ENCODE measurements at places on chromosomes 2 and 18.

DNA sequence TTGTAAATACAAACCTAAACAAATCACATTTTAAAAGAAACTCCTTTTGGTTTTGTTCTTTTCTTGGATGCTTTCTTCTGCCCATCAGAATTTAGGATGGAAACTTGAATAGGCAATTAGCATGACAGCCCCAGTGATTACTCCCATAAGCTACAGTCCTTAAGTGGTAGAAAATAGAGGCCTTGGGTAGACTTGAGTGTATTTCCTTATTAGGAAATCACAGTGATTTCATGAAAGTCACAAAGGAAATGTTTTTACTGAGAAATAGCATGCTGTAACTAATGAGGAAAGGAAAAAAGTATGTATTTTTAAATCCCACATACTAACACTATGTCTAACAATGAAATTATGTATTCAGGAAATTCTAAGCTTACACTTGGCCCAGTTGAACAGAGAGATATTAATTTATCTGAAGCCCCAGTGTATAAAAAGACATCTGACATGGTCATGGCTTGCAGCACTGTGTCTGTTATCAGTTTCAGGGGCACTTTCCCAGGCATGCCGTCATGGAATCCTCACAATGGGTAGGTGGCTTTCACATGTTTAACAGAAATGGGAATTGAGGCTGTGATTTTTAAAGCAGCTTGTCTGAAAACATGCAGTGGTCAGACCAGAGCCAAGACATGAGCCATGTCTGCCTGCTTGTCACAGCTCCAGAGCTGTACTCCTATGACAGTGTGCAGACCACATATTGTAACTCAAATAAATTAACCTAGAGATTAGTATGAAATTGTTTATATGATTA is 79.7 kb upstream of the TRIB2 start:
- DNase-seq = no peak

GRCh38 chr2:182422864-182423263 is 4.0 kb downstream of the PDE1A start:
- DNase-seq = no peak

GRCh38 chr2:54196646-54197045 is 59.4 kb downstream of the TSPYL6 start:
- no peak for DNase-seq

DNA sequence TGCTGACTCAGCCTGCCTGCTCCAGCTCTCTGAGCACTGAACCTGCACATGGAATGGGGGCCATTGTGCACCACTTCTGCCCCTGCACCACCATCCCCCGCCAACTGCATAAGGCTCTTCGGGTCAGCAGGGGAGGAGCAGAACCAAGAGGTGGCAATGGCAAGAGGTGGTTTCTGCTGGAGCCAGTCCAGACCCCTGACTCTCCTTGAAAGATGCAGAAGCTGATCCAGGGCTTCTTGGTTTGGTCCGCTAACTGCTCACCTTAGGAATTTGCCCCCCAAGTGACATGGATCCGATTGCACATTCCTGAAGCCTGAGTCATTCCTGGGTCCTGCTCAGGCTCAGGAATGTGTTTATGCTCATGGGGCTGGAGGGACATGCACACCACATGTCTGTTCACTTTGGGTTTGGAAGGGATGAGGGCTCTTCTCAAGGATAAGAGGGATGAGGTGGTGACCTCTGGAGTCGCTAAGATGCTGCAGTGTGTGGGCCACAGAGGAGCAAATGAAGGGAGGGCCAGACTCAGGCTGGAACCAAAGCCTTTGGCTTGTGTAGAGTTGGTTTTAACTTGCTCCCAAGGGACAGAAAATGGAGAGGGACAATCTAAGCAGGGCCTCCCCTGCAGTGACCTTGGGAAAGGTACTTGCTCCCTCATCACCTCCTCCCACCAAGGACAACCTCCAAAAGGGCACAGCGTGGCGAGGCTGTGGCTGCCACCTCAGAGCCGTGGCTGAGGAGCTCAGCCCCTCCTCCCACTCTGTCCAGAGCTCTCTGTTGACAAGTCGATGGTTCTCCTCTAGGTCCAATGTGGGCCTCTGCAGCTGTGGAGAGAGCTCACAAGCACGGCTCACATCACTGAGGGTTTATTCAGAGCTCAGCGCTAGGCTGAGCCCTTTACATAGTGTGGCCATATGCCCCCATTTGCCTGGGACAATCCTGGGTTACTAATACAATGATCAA is 66.2 kb downstream of the HS1BP3 start:
- no peak for DNase-seq

- DNase-seq = no peak
Observed at GRCh38 chr18:40524881-40525280, 1430.2 kb upstream of the PIK3C3 start.

- DNase-seq = no peak
Observed at GRCh38 chr2:118836411-118836930, 11.0 kb downstream of the EN1 start.

GRCh38 chr2:155363349-155363888 is 664.9 kb downstream of the KCNJ3 start:
- DNase-seq = no peak

GRCh38 chr18:50327983-50328382 is 40.5 kb upstream of the CXXC1 start:
- DNase-seq = no peak

- DNase-seq = no peak
Observed at GRCh38 chr2:49050265-49050664, 104.0 kb downstream of the FSHR start.

- DNase-seq = no peak
Observed at GRCh38 chr2:236743039-236743920, 173.7 kb downstream of the ACKR3 start.

DNA sequence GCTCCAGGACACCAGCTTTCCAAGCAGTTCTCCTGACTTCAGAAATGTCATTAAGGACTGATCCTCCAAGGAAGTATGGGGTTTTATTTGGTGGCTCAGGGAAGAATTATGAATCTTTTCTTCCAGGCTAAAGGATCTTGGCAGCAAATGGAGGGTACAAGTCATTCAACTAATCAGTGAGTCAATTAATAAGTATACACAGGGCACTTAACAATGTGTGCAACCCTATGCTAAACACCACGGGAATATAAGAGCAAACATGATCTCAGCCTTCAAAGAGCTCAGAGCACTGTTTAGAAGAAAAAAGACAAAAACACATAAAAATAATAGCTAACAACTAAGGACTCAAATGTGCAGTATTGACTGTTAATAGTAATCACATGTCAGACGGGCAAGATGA is 234.5 kb downstream of the SETBP1 start:
- DNase-seq = no peak

DNA sequence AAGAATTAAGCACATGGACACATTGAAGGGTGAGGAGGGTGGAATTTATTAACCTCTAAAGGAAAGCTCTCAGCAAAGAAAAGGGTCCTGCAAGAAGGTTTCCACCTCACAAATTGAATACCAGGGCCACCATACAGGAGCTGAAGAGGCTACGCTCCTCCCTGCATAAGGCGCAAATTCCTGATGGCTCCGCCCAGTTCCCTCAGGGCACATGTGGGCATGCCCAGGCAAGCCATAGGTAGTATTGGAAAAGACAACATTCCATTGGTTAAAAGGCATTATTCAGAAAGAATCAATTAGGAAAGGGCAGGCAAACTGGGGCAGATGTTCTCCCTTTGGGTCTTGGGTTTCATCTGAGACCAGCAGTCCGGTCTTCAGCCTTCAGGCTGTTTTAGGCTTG is 161.2 kb downstream of the PTPRM start:
- DNase-seq = no peak

DNA sequence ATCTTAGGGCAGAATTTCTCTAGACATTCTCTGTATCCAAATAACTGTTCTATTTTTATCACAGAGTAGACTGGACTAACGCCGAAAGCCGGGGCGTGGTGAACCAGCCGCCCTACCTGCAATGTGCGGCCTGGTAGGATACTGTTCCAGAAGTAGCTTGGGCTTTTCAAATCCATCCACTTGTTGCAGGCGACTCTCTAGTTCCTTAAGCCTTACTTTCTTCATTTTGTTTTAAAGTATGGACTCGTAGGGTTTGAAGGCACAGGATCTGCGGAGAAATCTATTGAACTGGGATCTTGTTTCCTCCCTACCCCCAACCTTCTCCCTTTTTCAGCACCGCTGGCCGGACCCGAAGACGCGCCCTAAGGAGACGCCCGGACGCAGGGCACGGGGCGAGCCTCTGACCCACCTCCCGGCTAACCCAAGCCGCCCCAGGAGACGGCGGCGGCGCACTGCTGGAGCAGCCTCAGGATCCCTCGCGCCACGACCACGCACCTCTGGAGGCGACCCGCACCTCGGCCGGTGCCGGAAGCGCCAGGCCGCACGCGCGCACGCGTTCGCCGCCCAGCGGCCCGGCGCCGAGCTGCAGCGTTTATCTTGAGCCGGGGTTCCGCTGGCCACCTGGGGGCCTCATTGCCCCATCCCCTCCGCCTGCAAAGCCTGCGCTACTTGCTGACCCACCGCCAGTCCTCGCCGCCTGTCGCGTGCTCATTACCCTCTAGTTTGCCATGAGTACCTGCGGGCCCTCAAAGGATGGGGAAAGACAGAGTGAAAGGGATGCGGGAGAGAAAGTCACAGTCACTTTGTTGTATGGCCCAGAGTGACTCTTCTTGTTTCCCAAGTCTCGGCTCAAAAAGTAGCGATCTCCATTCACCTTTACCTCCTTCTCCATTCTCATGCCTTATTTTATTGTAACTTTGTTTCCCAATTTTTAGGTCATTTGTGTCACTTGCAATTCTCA is at the start of gene METTL5:
Gene METTL5 (minus strand): TSS at position 533 of the 961 bp plus-strand sequence. CDS start 308 bp downstream, at position 225.
- peak; percentile 86 for DNase-seq

GRCh38 chr2:101989740-101990460 is 1.9 kb upstream of the IL1R2 start:
- no peak for DNase-seq

DNA sequence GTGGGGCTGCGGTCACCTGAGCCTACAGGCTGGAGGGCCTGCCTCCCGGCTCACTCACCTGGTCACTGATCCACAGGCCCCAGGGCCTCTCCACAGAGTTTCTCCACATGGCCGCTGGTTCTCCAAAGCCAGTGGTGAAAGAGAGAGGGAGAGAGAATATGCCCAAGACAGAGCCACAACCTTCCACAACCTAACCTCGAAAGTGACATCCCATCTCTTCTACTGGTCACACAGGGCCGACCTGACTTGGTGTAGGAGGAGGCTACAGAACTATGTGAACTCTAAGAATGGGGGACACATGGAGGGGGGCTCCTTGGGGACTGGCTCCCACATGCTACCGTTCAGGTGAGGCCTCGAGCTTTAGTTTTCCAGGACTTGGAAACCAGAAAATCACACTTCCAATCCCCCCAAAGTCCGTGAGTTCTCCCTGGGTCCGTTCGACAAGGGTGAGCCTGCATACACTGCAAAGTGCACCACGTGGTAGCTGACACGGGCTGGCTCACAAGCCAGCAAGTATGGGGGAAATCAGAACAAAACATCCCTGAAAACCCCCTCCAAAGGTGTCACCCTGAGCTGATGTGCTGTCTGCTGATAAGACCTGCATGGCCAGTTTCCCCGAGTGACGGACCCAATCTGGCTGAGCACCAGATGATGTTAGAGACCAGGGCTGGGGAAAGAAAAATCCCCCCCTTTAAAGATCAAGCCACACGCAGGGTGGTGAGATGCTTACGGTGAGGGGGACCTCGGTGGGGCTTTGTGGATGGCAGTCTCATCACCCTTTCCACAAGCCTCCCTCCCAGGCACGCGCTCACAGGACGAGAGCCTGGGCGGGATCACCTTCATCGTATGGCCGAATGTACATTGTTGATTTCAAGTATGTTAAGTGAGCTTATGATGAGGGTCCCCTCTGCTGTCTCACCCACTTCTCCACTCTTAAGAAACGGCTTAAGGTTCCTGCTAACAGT is 54.2 kb upstream of the SEMA4C start:
- peak; percentile 61 for DNase-seq

- no peak for DNase-seq
Observed at GRCh38 chr2:134583462-134583861, 135.3 kb downstream of the TMEM163 start.

- DNase-seq = no peak
Observed at GRCh38 chr2:85850451-85850850, 38.3 kb downstream of the ST3GAL5 start.

GRCh38 chr2:66948234-66948633 is 448.9 kb upstream of the ETAA1 start:
- DNase-seq = no peak

- no peak for DNase-seq
Observed at GRCh38 chr2:216426166-216426777, 14.0 kb downstream of the SMARCAL1 start.

GRCh38 chr2:226184940-226185615 is 614.5 kb downstream of the IRS1 start:
- no peak for DNase-seq

- no peak for DNase-seq
Observed at GRCh38 chr2:4190548-4190947, 487.2 kb downstream of the DCDC2C start.

DNA sequence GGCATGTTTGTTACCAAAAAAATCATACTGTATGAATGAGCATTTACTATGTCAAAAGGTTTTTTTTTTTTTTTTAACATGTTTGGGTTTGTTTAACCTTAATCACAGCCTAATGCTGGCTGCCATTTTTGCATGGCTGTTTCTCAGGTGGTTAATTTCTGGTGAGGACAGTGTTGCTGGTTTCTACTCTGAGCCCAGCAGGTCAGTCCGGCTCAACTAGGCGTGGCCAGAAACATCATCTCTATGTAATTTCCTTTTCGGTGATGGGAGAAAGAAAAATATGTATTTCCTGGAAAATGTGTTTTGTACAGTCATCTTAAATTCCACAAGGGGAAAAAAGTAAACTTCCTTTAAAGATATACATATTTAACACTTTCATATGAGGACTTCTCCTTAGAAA is 24.9 kb upstream of the BZW1 start:
- no peak for DNase-seq

GRCh38 chr2:218002845-218003180 is at the start of gene TNS1:
Gene TNS1, minus strand, starts transcription at chr2:218002995. Its CDS starts 123 bp downstream, at chr2:218002872.
- DNase-seq = no peak

DNA sequence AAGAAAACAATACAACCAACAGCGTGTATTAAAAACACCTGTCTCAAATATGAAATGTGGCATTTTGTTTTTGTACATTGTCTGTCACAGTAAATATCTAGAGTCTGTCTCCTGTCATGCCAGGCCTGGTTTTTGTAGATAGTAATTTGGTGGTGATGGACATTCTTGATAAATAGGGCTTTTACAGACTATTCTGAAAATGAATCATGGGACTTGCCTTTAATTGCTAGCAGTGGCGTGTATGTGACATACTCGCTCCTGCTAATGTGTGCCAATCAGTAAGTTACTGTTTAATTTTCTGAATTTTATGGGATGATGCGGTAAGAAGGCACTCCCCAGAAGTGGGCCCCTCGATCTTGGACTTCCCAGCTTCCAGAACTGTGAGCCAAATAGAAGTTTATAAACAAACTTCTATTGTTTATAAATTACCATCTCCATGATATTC is 83.7 kb downstream of the TANC1 start:
- no peak for DNase-seq
